ENCODE measurements at places on chromosomes 1 and 21. TPM values are rescaled to one million over a fixed set of nuclear protein-coding genes. Genes with fewer than 3 reads are reported as not detected.

GRCh38 chr1:37725851-37726613 is 33.7 kb downstream of the CDCA8 start:
- H3K4me3 ChIP-seq = peak overlapping the region; percentile 63
- H3K36me3 ChIP-seq = no peaks in the 10 kb centered on the region
- peaks cover 19% of the 10 kb centered on the region for H3K4me1 ChIP-seq
- no peak for DNase-seq
- peaks cover 18% of the 10 kb centered on the region for H3K27me3 ChIP-seq
- peak overlapping the region; percentile 64 for H3K27ac ChIP-seq

GRCh38 chr1:245715291-245715701 is 560.5 kb downstream of the KIF26B start:
- no peak overlapping the region for H3K4me3 ChIP-seq
- no peaks in the 10 kb centered on the region for H3K36me3 ChIP-seq
- no peaks in the 10 kb centered on the region for H3K4me1 ChIP-seq
- H3K27ac ChIP-seq = no peak overlapping the region
- no peak for DNase-seq

DNA sequence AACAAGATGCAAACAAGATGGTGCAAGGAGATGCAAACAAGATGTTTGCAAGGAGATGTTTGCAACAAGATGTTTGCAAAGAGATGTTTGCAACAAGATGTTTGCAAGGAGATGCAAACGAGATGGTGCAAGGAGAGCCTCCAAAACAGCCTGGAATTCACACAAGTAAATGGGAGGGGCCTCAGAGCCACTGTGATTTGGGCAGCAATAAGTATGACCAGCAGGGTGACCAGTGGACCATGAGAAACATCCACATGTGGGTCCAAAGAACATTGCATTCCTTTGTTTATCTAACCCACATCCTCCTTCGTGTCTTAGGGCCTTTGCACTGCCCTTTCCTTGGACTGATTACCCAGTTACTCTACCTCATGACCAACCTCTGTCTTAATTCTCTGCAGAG is 162.9 kb downstream of the PLPP3 start:
- no peak overlapping the region for H3K27ac ChIP-seq
- no peaks in the 10 kb centered on the region for H3K27me3 ChIP-seq
- no peak for DNase-seq
- no peaks in the 10 kb centered on the region for H3K4me1 ChIP-seq

Gene LCE1C
- total RNA-seq = not detected
